Mesenchymal stem cell (in vitro differentiated cells and primary cell): ENCODE measurements at places on chromosomes 7 and 10.

DNA sequence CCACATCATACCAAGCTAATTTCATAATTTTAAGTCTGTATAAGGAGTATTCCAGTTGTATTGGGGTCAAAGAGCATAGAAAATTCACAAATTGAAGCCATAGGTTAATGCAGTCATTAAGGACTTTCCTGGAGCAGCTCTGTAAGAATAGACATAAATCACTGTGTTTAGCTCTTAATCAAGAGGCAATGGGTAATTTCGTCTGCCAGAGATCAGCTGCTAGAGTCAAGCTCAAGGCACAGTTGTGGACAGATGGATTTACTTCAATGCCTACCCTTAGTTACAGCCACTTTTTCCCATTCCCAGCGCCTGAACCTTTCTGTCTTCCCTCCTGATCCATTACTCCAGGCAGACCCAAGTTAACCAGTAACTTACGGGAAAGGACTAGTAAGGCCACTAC is 40.6 kb upstream of the AGBL3 start:
- H3K4me1 ChIP-seq = peaks cover 8% of the 10 kb centered on the region
- no peaks in the 10 kb centered on the region for H3K27me3 ChIP-seq
- H3K4me3 ChIP-seq = no peak overlapping the region
- no peak for DNase-seq
- peaks cover 94% of the 10 kb centered on the region for H3K36me3 ChIP-seq

DNA sequence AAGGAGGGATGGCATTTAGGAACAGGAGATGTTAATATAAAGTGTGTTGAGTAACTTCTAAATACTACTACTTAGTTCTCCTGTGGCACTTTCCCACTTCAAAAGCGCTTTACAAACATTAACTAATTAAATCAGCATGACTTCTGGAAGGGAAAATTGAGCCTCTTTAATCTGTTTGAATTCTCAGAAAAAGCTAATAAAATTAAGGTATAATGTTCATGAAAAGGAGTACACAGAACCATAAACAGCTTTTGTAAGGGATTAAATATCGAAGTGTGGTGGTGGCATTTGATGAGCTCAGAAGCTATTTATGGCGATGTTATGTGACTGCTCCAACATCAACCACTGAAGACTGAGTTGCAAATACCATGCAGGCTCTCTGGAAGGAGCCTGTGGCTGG is 10.2 kb upstream of the VAX1 start:
- no peak overlapping the region for H3K4me3 ChIP-seq
- H3K27ac ChIP-seq = no peak overlapping the region
- peaks cover 57% of the 10 kb centered on the region for H3K27me3 ChIP-seq
- no peaks in the 10 kb centered on the region for H3K36me3 ChIP-seq
- H3K4me1 ChIP-seq = no peaks in the 10 kb centered on the region

DNA sequence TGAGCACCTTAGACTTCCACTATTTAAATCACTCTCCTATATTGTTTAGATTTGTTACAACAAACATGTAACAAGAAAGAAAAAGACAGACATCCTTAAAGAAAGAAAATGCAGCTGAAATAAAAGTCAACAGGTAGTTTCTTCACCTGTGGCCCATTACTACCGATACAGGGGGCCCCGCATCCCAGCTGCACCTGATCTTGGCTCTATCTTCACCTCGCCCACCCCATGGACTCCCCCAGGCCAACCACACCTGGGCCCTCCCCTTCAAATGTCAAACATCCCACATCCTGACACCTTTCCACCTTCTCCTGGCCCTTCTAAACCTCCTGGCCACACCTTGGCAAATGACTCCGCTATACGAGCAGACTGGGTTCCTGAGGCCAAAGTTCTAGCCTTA is 7.0 kb downstream of the DDX56 start:
- DNase-seq = no peak
- H3K27me3 ChIP-seq = no peaks in the 10 kb centered on the region
- no peak overlapping the region for H3K4me3 ChIP-seq
- H3K27ac ChIP-seq = no peak overlapping the region
- H3K4me1 ChIP-seq = peaks cover 12% of the 10 kb centered on the region

- H3K4me3 ChIP-seq = no peak overlapping the region
- DNase-seq = no peak
- H3K4me1 ChIP-seq = no peaks in the 10 kb centered on the region
These were observed 50.4 kb downstream of the VTI1A start for GRCh38 chr10:112497347-112497950.

DNA sequence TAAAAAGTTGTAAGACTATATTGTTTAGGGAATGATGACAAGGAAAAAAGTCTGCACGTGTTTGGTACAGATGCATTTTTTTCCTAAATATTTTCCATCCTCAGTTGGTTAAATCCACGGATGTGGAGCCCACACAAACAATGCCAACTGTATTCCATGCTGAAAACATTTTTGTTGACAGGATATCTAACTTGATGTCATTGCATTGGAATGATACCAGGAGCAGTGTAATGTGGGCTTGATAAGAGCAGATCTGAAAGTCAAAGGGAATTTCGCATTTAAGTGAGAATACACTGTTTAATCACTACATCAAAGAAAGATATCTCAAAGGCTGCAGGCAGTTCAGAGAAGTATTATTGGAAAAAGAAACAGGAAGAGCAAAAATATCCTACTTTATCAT is 49.5 kb upstream of the TMEM140 start:
- H3K4me3 ChIP-seq = no peak overlapping the region
- no peaks in the 10 kb centered on the region for H3K4me1 ChIP-seq
- no peak overlapping the region for H3K27ac ChIP-seq
- no peaks in the 10 kb centered on the region for H3K27me3 ChIP-seq

DNA sequence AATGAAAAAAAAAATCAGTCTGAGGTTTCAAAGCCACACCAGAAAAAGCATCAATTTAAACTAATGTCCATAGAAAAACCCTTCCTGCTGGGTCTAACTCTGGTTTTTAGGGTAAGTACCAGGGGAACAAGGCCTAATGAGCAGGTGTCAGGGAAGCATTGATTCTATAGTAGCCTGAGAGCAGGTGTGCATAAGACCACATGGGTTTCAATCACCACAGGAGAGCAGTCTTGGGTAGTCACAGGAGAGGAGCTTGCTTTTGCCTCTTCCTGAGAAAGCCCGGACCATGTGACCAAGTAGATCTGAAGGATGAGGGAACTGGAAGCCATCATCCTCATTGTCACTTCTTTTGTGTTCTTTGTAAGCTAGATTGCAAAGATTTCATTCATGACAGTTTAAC is 66.3 kb upstream of the AGK start:
- no peak overlapping the region for H3K4me3 ChIP-seq
- H3K36me3 ChIP-seq = no peaks in the 10 kb centered on the region
- no peaks in the 10 kb centered on the region for H3K27me3 ChIP-seq
- no peak for DNase-seq
- no peaks in the 10 kb centered on the region for H3K4me1 ChIP-seq

- H3K27ac ChIP-seq = no peak overlapping the region
- no peak overlapping the region for H3K4me3 ChIP-seq
- peaks cover 6% of the 10 kb centered on the region for H3K4me1 ChIP-seq
- peaks cover 28% of the 10 kb centered on the region for H3K36me3 ChIP-seq
These were observed 186.9 kb downstream of the ELFN1 start for GRCh38 chr7:1856888-1857441.

DNA sequence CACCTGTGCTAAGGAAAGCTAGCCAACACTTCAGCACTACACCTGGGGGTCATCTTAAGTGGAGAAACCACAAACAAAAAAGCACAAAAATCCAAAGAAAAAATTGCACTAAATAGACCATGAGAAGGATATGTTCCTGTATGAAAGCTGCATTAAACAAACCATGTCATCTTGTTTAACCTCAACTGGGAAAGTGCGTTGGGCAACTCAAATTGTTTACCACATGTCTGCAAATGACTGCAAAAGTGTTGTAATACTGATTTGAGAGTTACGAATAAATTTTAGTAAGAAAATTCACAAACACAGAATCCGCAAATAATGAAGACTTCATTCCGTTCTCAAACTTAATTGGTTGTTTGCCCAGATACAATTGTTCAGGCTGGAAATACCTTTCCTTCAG is 111.9 kb upstream of the EGFR start:
- H3K4me1 ChIP-seq = no peaks in the 10 kb centered on the region
- no peak overlapping the region for H3K4me3 ChIP-seq
- H3K36me3 ChIP-seq = no peaks in the 10 kb centered on the region
- no peak overlapping the region for H3K27ac ChIP-seq
- no peaks in the 10 kb centered on the region for H3K27me3 ChIP-seq
- peak; percentile 58 for DNase-seq

DNA sequence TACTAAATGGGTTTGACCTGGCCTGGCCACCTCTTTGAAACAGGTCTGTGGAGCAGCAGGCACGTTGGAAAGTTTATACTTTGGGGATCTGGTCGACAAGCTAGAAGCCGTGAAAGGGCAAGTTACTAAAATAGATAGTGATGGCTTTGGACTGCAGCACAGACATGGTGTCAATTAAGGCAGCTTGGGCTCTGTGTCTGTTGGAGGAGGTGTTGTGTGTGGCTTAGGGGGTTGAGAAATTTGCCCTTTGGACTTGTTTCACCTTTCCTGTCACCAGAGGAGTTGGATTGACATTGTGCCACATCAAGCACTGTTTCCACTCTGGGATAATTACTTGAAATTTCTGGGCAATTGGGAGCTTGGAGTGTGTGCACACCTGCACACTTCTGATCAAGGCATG is 251.8 kb upstream of the MKI67 start:
- no peak for DNase-seq
- no peaks in the 10 kb centered on the region for H3K36me3 ChIP-seq
- no peak overlapping the region for H3K4me3 ChIP-seq
- no peaks in the 10 kb centered on the region for H3K4me1 ChIP-seq
- H3K27me3 ChIP-seq = no peaks in the 10 kb centered on the region
- H3K27ac ChIP-seq = no peak overlapping the region

- H3K27me3 ChIP-seq = peaks cover 45% of the 10 kb centered on the region
- peak overlapping the region; percentile 40 for H3K27ac ChIP-seq
- peaks cover 10% of the 10 kb centered on the region for H3K4me1 ChIP-seq
- DNase-seq = peak; percentile 58
- H3K36me3 ChIP-seq = no peaks in the 10 kb centered on the region
These were observed 18.7 kb downstream of the SRRM3 start for GRCh38 chr7:76220185-76221057.

DNA sequence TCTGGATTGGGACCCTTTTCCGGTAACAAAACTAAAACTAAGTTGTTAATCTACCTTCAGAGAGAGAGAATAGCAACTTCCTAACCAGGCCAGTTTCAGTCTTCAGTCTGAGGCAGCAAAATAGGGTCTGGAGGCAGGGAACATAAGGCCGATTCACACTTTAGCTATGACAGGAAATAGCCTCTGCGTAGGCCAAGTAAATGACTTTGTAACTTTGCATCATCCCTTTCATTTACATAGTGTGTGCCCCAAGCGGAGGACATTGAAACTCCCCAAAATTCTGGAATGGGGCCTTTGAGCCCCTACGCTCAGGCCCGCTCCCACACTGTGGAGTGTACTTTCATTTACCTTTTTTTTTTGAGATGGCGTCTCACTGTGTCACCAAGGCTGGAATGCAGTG is 1.7 kb upstream of the UPP1 start:
- H3K36me3 ChIP-seq = peaks cover 15% of the 10 kb centered on the region
- peak overlapping the region; percentile 4 for H3K27ac ChIP-seq
- H3K27me3 ChIP-seq = no peaks in the 10 kb centered on the region

GRCh38 chr7:100655908-100656674 is at the start of gene ACTL6B:
Gene ACTL6B, minus strand, starts transcription at chr7:100656448. Its CDS starts 94 bp downstream, at chr7:100656354.
- H3K27ac ChIP-seq = no peak within 1 kb of the TSS
- peaks cover 54% of the 10 kb centered on the region for H3K27me3 ChIP-seq
- H3K4me3 ChIP-seq = no peak within 1 kb of the TSS
- H3K4me1 ChIP-seq = peaks cover 4% of the 10 kb centered on the region

DNA sequence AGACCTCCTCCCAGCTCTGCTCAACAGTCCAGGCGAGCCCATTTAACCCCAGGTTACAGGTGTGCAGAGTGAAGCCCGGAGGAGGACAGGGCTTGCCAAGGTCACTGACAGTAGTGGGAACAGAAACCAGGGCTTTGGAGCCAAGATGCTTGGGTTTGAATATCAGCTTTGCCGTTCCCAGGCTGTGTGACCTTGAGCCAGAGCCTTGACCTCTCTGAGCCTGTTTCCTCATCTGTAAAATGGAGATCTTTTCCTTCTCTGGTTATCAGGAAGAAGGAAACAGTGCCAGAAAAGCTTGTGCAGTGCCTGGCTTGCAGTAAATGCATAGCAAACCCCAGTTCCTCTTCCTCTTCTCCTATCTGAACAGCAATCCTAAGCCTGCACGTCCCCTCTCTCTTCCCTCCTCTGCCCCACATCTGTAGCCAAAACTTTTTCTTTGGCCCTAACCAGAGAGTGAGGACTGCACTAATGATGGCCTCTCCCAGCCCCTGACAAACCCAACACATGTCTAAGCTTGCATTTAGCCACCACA is 21.4 kb upstream of the MLXIPL start:
- H3K4me1 ChIP-seq = peaks cover 9% of the 10 kb centered on the region
- no peak overlapping the region for H3K4me3 ChIP-seq
- no peaks in the 10 kb centered on the region for H3K36me3 ChIP-seq

DNA sequence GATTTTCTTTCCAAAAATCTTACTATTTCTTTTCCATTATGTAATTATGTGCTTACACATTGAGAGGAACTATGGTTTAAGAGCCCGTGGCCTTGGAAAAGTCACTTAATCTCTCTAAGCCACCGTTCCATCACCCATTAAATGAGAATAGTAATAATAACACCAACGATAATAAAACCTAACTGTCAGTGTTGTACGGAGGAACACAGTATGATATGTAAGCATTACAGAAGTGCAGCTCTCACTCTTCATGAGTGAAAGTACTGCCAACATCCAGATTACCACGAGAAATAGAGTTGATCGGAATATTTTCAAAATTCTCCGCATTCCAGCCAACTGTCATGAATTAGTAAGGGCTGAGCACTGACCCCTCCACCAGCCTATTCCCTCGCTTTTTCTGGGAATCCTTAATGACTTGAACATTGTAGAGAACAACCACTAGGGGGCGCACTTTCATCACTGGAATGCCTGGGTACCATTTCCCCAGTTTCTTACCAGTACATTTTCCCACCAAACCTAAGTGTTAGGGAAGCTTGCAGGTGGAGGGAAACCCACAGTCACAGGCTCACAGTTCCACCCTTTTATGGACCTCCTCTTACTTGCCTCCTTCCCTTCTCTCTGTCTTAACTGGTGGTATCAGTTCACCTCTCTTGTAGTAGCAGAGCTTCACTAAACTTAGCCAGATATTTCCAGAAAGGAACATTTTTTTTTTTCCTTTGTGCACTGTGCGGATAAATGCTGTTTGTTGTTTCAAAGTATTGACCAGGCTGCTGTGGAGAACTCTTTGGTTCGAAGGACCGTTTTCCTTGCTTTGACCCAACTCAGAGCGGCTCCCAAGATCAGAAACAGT is 27.8 kb downstream of the NKX2-3 start:
- H3K27me3 ChIP-seq = peaks cover 33% of the 10 kb centered on the region
- no peak overlapping the region for H3K27ac ChIP-seq
- peak; percentile 72 for DNase-seq
- no peak overlapping the region for H3K4me3 ChIP-seq
- no peaks in the 10 kb centered on the region for H3K36me3 ChIP-seq
